ENCODE measurements at places on chromosomes 1 and 21.

GRCh38 chr1:117529683-117530082 is 76.2 kb upstream of the TENT5C start:
- no peak for DNase-seq

DNA sequence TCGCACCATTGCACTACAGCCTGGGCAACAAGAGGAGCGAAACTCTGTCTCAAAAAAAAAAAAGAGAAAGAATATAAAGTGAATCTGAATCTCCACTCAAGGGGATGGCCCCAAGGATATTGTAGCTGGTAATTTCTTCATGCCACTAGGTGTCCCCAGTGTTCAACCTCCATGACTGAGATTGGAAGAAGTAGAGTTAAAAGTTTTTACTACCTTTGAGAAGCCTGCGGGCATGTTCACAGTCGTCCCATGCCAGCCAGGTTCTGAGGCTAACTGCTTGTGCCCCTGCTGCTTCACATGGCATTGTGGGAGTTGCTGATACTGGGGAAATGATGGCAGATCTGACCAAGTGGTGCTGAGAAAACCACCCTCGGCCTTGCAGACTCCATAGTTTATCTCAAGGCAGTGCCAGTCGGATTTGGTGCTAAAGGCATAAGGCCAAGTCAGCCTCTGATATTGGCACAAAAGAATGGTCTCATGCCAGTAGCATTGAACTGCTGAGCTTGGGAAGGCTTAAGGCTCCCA is 10.8 kb upstream of the SHISA4 start:
- peak; percentile 16 for DNase-seq

GRCh38 chr1:84598418-84598817 is 24.2 kb upstream of the CTBS start:
- DNase-seq, result no peak

DNA sequence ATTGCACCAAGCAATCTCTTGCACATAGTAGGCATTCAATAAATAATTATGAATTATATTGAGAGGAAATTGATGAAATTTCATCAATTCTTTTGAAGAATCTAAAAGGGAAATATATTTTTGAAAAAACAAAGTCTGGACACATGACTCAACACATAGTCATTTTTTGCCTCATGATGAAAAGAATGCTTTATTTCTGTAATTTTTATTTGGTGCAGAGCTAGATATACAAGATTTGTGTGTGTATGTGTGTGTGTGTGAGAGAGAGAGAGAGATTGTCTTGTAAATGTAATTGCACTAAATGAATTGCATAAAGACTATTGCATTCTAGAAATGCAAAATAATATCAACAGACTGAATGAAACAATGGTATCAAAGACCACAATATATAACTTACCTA is 206.2 kb upstream of the C1orf87 start:
- no peak for DNase-seq

- DNase-seq, result no peak
These were observed 554 bp downstream of the EVA1C start for GRCh38 chr21:32413015-32413504.

DNA sequence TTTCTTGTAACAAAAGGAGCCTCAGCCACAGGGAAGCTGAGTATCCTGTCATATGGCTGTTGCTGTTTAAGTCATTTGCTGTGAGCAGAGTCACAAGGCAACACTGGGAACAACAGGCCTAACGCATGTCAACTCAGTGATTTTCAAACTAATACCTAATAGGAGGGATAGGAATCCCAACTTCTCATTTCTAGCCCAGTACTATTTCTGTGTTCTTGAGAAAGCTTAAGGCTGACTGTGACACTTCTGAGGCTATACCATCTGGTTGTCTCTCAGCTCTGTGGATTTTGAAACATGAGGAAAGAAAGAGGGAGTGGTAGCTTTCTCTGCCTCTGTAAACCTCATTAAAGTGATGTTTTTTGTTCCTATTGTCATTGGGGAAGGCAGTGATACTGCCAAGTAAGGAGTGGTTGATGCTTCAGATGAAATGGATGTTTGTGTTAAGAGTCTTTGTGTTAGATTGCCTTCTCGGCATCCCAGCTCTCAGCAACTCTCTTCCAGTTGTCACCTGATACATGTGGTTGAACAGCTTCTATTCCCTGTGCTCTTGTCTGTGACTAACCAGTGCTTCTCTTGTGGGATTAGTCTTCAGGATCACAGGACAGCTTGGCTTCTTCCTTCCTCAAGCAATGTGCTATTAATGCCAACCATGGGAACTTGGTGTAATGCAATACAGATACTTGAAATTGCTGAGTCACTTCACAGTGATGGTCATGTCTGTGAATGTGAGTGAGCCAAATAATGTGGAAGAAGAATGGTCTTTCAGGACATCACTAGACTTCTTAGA is 166.8 kb upstream of the IVNS1ABP start:
- DNase-seq, result no peak

DNA sequence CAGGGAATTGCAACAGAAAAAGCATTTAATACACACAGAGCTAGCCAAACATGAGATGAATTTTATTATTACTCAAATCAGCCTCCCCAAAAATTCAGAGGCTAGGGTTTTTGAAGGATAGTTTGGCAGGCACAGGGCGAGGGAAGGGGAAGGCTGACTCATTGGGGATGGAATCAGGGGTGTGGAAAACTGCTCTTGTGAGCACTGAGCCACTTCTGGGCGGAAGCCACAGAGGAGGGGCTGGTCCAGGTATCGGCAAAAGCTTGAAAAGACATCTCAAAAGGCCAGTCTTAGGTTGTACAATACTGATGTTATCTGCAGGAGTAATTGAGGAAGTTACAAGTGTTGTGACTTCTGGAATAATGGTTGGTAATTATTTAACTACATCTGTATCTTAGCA is 109.4 kb downstream of the TLR5 start:
- no peak for DNase-seq

DNA sequence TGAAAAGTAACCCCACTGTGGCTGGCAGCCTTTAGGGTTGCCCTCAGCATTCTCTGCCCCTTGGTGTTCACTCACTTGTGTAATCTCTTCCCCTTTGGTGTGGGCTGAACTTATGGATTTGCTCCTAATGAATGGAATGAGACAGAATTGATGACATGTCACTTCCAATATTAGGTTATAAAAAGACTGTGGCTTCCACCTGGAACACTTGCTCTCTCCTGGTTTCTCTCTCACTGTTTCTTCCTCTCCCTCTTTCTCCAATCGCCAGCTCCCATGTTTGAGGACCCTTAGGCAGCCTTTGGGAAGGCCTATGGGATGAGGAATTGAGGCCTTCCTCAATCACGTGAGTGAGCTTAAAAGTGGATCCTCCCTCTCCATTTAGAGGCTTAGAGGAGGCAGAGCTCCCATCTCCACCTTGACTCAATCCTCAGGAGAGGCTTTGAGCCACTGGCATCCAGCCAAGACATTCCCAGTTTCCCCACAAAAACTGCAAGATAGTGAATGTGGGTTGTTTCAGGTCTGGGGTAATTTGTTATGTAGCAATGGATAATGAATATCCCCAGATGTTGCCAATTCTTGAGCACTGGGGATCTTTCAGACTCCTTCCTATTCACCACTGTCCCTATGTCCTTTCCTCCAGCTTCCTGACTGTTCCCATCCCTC is 95.5 kb upstream of the CD34 start:
- no peak for DNase-seq

- DNase-seq, result no peak
These were observed 11.5 kb downstream of the TRIM46 start for GRCh38 chr1:155184835-155185782.

DNA sequence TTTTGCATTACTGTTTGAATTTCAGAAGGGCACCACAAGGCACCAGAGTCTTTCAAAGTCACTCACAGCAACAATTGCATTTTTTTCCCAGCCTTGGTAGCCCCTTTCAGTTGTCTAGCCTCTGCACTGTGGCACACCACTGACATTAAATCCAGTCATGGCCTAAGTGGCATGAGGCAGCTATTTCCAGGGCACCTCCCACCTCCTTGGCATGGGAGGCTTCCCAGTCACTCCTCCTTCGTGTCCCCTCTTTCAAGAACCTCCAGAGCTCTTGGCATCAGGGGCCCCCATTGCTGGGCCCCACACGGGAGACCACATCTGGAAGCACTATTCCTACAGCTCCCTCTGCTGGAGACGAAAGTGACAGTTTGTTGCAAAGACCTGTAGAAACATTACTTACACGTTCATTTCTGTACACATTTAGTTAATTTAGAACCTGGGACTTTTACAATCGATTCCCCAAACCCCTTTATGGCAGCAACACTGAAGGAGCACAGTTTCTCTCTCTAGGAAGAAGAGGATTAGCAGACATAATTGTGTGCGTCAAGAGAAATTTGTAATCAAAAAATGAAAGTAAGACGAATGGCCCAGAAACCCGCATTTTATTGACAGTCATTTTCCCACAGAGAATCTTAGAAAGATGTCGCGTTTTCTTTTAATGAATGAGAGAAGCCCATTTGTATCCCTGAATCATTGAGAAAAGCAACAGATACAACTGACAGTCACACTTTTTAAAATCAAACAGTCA is 5.7 kb upstream of the CHD5 start:
- no peak for DNase-seq

Measured in CD4-positive, alpha-beta T cell treated with Interleukin-4 for 1 hour (primary cell).